ENCODE measurements at places on chromosomes 7 and 10.

DNA sequence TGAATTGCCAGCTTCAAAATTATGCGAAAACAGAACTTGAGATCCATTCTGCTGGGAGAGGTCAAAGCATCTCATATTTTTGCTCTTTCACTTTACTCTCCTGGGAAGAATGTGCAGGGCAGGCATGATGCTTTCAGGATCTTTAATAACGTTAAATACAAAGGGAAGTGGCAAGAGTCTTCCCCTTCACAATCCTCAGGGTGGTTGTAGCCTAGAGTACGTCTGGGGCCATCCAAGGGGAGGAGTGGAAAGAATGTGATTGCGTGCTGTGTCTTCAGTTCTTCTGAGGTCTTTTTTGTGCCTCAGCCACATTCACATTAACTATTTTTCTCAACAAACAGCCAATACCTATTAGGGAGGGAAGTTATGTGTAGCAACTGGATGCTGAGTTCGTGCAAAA, 207.3 kb downstream of the HGF start:
- no peak for DNase-seq

DNA sequence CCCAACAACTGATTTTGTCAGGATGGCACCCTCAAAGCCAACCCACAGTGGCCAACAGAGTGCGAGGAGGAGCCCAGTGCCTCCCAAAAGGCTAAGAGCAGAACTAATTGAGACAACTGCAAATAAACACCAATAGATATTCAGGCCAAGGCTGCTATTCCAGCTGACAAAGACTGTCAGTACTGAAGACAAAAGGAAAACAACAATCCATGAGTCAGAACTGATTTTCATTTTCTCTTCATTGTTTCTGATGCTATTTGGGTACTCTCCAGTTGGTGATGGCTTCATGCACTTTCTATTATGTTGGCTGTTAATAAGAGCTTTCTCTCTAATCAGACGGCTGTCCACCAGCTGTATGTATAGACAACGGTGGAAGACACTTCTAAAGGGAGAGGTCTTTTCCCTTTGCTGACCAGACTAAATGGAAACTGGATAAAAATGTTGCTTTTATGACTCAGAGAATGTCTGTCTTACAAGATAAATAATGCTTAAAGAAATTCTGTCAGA, 515.9 kb downstream of the PARD3 start:
- no peak for DNase-seq

GRCh38 chr7:108099713-108100112, 30.4 kb downstream of the LAMB4 start:
- no peak for DNase-seq

DNA sequence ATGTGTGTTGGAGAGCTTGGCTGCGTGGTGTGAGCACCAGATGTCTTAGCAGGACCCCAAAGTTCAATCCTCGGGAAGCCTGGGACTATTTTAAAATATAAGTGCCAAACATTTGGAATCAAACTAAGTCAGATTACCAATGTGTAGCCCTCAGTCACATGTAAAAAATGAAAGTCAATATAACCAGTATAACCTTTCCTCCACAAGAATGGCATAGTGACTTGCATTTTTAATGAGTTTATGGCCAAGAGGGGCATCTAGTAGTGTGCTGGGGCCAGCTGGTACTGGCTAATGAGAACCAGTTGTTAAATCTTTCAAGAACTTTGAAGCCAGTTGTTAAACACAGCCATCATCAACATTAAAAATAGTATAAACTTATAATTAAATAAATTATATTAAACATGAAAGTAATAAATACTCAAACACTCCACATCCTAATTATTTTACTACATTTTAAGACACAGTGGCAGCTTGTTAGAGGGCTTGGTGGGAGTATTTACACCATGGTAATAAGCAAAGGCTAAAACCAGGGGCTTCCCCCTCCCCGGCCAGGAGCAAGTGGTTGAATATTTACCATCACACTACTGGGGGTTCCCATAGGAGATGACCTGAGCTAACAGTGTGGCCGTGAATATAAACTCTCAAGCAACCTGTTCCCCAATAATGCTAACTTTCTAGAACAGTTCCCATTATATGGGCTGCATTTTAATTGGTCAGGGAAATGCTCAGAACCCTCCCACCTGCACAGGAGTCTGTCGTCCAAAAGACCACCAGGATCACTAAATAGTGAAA, 7.9 kb upstream of the FAM170B start:
- DNase-seq: no peak

DNA sequence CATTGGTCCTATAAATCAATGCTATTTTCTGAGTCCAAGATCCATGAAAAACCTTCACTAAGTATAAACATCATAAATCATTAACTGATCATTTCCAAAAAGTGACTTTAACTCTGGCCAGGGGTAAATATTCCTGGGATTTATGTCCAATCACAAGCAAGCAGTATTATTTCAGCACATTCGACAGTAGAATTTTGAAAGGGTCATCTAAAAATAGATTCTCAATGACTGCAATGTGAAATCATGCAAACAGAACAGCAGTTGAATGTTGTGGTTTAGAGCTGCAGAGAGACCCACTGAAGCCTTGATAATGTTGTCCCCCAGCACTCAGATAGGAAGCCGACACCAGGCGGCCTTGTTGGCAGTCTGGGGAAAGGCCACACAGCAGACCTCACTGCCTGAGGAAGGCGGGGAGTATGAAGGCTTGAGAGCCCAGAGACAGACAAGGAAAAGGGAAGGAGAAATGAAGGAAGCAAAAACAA, 38.1 kb downstream of the FAM107B start:
- no peak for DNase-seq

GRCh38 chr7:69893906-69894305, 295.6 kb downstream of the AUTS2 start:
- no peak for DNase-seq

- no peak for DNase-seq
These were observed 148.1 kb downstream of the ITGA8 start for GRCh38 chr10:15571575-15571974.

DNA sequence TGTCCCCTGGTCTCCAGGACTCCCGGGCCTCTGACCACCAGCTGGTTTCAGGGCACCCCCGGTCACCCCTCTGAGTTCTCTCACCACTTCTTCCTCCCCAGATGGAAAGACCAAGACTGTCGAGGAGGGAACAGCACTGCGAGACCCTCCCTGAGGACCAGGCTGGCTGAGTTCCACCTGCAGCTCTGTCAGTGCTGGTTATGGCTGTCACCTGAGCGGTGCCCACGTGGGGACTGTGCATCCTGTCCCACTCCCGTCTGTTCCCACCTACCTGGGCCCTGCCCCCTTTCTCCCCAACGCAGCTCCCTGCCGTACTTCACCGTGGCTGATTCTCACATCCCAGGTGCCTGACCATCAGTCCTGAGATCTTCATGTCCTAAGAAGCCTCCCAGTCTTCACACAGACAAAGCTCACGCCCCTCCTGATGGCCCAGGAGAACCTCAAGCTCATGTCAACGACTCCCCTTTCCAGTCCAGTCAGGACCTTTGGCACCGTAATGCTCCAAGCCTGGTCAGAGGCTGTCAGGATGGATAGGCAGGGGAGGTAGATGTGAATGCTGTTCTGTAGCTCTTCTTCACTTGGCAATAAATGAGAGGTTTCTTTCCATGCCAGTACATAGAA, 159.7 kb downstream of the USP6NL start:
- DNase-seq: no peak

GRCh38 chr10:5364890-5365338, at the start of gene UCN3:
TSS of gene UCN3 (plus strand) at chr10:5364966. CDS start at chr10:5373721, 8,755 bp downstream.
- no peak for DNase-seq
